ENCODE measurements at places on chromosomes 12 and 14.

DNA sequence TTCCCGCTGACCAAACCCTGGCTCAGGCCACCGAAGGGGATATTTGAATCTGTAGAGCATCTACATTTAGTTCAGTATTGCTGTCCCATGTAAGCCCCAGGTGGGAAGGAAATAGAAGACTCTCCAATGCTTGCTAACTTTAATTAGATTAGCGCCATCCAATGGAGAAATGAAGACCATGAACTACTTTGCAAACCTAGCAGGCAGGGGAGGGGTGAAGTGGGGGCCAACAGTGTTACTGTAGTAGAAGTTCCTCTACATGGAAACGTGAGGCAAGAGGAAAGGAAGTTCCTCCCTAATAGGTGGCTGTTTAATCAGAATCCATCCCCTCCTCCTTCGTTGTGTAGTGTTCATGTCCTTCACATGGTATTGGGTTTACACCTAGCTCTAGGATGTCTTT is 9.3 kb upstream of the DENND5B start:
- DNase-seq = peak; percentile 17

GRCh38 chr12:65121049-65121955 is at the start of gene WIF1:
TSS of gene WIF1 (minus strand) at chr12:65121305. CDS start at chr12:65121191, 114 bp downstream.
- peak; percentile 69 for DNase-seq

GRCh38 chr12:123801573-123802178 is 39.6 kb downstream of the DNAH10 start:
- DNase-seq = no peak

DNA sequence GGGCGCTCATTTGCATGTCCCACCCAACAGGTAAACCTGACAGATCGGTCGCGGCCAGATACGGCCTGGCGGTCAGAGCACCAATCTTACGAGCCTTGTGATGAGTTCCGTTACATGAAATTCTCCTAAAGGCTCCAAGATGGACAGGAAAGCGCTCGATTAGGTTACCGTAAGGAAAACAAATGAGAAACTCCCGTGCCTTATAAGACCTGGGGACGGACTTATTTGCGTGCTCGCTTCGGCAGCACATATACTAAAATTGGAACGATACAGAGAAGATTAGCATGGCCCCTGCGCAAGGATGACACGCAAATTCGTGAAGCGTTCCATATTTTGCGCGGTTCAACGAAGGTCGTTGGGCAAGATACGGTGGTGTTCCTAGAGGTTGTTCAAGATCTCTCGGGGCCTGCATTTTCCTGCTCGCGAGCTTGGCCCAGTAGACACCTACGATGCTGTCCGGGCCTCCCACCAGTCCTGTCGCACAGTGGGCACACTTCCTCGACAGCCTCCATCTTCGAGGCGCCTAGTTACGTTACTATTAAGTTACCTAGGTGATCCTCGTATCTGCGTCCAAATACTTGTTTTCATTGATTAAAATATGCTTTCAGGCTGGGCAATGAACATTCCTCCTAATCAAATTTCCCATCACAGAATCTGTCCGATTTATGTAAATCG is at the start of gene RNU6-7:
TSS of gene RNU6-7 (plus strand) at position 230 of the 675 bp plus-strand sequence.
- peak; percentile 61 for DNase-seq

GRCh38 chr14:54829486-54830224 is 73.0 kb downstream of the GCH1 start:
- no peak for DNase-seq

DNA sequence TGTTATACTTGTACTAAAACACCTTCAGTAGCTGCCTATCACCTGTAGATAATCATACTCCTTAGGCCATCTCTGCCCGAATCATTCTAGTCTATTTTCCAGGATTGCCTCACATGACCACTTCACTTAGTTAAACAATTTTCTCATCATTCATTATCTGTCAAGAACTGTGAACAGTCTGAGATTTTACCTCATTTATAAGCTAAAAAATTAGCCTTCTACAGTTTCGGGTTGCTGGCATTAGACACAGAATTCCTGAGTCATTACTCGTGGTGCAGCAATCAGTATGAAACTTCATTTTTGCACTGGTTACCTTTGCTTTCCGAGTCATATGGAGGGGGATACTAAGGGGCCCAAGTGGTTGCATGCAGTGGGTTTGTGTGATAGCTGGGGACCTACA is 57.6 kb upstream of the OTOGL start:
- no peak for DNase-seq

DNA sequence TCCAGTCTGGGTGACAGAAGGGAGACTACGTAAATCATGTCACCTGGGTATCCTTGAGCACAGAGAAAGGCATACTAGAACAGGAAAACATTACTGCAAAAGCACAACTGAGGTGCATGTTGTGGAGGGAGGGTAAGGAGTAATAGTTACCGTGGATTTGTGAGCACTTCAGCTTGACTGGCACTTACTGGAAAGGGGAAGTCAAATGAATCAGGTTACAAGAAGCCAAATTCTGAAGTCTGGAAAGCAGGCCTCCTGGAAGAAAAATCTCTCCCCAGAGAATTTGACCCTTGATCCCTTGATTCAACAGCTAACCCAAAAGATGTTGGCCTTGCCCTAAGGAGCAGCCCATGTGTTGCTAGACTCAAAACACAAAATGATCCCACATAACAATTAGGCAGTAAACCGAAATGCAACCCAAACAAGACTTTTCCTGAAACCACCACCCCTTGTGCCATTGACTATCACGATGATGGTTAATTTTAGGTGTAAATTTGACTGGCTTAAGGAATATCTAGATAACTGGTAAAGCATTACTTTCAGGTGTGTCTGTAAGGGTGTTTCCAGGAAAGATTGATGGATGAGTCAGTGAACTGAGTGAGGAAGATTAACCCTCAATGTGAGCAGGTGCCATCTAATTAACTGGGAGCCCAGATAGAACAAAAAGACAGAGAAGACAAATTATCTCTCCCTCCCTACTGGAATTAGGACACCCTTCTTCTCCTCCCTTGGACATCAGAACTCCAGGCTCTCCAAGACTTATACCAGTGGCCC is 108.8 kb downstream of the SLC25A21 start:
- DNase-seq = no peak

DNA sequence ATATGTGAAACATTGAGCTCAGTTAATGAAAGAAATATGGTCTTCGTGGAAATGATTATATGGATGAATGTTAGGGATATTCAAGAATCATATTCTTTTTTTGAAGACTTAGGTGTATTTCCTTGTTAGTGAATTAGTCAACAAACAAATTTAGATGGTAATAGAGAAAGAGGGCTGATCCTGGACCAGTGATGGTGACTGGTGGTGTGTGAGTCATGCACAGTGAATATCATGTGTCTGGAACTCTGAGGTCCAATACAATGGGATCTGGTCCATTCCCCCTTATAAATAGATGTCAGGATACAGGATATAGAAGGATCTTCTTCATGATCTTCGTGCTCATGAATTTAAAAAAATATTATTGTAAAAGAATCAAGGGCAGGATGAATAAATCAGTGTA is 64.4 kb upstream of the RTL1 start:
- DNase-seq = no peak

- no peak for DNase-seq
Observed at GRCh38 chr14:73780896-73781295, 66.7 kb upstream of the PNMA1 start.

DNA sequence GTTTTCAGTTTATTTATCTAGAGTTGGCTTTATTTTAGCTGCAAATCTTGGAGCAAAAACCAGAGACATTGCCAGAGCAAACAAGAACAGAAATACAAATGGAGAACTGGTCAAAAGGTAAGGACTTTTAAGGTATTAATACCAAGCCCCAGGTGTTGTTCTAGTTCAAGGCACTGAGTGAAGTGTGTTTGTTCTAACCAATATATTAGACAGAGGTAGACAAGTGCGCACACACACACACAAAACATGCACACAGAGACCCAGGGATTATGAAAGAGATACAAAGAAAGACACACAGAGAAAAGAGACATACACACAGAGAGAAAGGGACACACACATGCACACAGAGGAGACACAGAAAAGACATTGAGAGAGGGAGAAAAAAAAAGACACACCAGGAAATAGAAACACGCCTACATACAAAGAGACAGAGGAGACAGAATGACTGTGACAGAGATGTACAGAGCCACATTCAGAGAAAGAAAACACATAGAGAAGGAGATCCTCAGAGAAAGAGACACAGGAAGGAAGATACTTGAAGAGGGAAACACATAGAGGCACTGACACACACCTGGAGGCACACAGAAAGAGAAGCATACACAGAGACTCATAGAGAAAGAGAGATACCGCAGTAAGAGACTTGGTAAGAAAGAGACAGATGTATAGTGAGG is 50.2 kb downstream of the MIPOL1 start:
- DNase-seq = no peak

GRCh38 chr12:65860600-65860999 is 36.3 kb downstream of the HMGA2 start:
- DNase-seq = no peak

GRCh38 chr14:34957771-34958286 is 25.0 kb upstream of the SRP54 start:
- DNase-seq = no peak

DNA sequence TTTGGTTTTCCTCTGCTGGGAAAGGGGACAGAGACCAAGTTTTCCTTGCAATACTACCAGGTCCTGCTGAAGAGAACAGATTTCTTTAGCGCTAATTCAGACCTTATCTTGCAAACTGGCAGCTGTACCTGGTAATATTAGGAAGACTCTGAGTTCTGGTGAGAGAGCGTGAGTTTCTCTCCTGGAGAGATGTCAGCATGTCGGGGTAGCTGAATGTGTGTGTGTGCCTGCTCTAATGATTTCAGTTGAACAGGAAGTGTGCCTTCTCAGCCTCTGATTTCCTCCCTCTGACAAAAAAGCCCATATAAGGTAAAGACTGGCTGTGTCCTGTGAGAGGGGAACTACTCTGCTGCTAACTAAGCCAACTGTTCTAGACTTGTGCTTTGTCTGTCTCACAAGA is 10.3 kb upstream of the ERP27 start:
- DNase-seq = peak; percentile 52

DNA sequence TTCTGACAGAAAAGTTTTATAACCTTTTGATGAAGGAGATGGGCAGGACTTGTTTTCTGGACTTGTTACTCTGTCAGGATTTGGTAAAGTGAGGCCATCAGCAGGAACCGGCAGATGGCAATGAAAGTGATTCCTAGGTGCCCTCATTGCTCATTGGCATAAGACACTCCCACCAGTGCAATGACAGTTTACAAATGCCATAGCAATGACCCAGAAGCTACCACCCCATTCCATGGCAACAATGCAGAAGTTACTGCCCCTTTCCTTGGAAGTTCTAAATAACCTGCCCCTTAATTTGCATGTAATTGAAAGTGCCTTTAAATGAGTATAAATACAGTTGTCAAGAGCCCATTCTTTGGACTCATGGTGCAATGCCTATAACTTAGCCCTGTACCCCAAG is 222.6 kb downstream of the CEP128 start:
- no peak for DNase-seq

DNA sequence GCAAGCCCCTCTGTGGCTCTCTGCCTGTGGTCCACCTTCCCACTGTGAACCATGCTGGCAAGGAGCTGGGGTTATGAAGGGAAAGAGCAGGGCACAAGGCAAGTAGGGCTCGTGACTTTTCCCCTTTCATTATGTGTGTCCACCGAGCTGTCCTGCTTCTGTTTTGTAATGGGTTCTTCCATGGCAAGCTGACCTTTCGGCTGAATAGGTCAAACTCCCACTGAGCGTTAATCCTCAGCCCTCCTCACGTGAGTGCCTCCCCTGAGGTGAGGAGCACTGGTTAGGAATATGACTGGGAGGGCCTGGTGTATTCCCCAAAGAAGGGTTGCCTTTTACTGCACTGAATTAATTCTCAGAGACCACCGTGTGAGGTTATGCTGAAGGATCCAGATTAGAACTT is 424.3 kb downstream of the NPAS3 start:
- DNase-seq = peak; percentile 72

- no peak for DNase-seq
Observed at GRCh38 chr14:35222872-35223466, 69.2 kb upstream of the PSMA6 start.

DNA sequence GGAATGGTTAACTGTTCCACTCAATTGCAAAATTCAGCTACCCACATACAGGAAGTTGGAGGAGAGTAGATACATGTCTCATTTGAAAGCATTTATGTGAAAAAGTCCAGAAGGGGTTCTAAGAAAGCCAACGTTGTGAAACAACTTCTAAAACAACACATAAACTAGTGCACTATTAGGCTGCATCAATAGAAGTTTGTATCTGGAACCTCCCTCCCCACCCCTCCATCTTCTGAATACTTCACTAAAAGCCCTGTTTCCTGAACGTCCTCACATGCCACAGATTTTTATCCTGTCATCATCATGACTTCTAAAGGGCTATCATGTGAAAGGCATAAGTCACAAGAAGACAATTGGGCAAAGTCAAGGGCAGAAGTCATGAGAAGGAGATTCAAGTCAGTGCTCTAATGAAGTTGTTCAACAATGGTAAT is 5.5 kb downstream of the KRT79 start:
- DNase-seq = no peak

DNA sequence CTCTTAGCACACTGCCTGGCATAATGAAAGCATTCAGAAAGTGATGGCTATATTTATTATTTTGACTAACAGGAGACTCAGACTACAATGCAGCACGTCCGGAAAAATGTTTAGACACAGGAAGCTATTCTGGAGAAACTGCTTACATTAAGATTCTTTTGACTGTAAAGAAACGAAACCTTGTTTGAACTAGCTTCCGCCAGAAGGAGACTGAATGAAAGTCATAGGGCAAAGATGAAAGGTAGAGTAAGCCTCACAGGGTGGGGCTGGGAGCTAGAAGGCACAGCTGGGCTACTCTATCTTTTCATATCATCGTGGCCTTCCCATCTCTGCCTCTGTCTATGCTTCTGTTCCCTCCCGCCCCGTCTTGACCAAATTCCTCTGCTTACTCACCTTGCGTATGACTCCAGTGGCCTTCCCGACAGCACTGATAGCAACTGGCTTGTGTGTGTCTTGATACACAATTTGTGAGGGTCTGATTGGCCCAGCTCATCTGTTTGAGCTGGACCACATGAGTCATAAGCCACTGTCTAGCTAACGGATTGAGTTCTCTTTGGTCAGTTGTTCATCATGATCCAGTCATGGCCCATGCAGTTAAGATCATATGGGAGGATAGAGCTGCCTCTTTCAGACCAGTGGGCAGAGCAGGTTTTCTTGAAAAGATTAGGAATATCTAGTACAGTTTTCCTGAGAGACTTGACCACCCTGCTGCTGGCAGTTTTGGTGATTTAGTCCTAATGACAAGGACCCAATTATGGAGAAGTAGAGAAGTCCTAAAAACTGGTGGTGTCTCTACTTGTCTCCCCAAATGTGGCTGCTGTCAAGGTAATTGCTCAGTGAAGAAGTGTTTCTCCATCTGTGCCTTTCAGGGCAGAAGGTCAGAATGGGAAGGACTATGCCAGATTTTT is 151.5 kb upstream of the SLC38A2 start:
- peak; percentile 29 for DNase-seq

DNA sequence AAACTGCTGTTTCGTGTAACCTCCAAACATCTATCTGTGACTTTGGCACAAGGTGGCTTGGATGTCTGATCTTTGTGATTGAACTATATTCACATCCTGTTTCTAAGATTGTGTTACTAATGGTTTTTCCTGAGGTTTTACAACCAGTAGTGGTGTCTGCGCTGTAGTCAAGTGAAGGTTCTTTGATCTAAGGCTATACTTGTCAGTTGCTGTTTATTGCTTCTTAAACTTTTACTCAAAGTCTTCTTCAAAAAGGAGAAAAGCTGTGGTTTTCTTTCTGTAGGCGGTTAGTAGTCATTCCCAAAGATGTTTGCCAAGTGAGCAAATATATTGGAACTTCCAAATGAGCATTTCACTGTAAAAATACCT is 12.3 kb upstream of the CALM1 start:
- DNase-seq = no peak
